GM23338 (cell line): ENCODE measurements at places on chromosomes 3 and 15. TPM values are rescaled to one million over a fixed set of nuclear protein-coding genes. Genes with fewer than 3 reads are reported as not detected.

The MRAS gene
- total RNA-seq: 7.5 and 9.1 TPM in 2 replicates

The SCN11A gene
- total RNA-seq: 0.08 and 0.14 TPM in 2 replicates

The FAM81A gene
- 1.7 and 4.1 TPM in 2 replicates for total RNA-seq

The GPR62 gene
- 0.38 TPM in 1 of 2 replicates, not detected in the other for total RNA-seq

The CCR1 gene
- total RNA-seq: not detected in 2 replicates

The IL17RD gene
- total RNA-seq: 79.6 and 104 TPM in 2 replicates

The PRICKLE2 gene
- 12.0 and 12.5 TPM in 2 replicates for total RNA-seq

GRCh38 chr3:148400754-148401153 lies 296.9 kb upstream of the AGTR1 start:
- no peak for DNase-seq

- no peak for DNase-seq
These were observed at the start of gene C15orf62 for GRCh38 chr15:40769274-40770146. TSS of gene C15orf62 (plus strand) at chr15:40769980. CDS start at chr15:40770496, 516 bp downstream.

- peak; percentile 50 for DNase-seq
These were observed 10.6 kb downstream of the PIK3CB start for GRCh38 chr3:138824114-138824506.

- DNase-seq: peak; percentile 70
These were observed 81.0 kb downstream of the CLDN11 start for GRCh38 chr3:170499562-170500156.
